Stimulated activated CD4-positive, alpha-beta T cell treated with anti-CD3 and anti-CD28 coated beads, Interleukin-1b, Interleukin-23, amount 100 ng/mL, for 24 hours (primary cell): ENCODE measurements at places on chromosomes 1 and 21.

DNA sequence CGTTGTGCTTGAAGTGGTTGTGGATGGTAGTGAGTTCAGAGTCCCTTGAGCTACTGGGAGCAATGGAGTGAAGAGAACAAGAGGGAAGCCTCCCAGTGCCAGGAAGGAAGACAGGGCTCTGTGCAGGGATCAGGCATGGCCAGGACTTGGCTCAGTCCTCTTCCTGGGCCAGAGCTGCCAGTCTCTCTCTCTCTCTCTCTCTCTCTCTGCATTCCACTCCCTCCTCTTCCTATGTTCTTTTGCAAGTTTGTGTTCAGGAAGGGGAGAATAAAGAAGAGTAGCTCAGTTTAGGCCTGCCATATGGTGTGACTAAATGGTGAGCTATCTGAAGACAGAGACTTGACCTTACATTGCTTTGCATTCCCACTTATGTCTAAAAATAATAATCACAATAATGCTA is 20.5 kb upstream of the RPTN start:
- no peak for DNase-seq

DNA sequence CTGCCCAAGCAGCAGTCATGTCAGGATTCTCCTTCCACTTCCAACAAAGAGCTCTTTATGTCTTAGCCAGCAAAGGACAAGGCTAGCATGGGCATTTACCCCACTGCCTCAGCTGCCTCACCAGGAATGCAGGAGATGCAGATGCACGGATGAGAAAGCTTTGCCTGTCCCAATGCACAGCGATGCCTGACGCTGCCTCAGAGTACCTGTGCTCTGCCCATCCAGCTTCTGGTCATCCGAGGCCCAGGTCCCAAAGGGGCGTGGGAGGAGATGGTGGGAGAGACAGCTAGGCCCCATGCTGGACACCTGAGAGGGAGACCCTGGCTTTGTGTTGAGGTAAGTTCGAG is 59.0 kb downstream of the IRF2BP2 start:
- DNase-seq = no peak

- no peak for DNase-seq
Measured at GRCh38 chr21:38741950-38742256, 63.8 kb upstream of the ETS2 start.

GRCh38 chr1:44672254-44672955 is 1.9 kb downstream of the TMEM53 start:
- DNase-seq = no peak

GRCh38 chr1:57072401-57073110 is 106.7 kb upstream of the C8B start:
- no peak for DNase-seq

DNA sequence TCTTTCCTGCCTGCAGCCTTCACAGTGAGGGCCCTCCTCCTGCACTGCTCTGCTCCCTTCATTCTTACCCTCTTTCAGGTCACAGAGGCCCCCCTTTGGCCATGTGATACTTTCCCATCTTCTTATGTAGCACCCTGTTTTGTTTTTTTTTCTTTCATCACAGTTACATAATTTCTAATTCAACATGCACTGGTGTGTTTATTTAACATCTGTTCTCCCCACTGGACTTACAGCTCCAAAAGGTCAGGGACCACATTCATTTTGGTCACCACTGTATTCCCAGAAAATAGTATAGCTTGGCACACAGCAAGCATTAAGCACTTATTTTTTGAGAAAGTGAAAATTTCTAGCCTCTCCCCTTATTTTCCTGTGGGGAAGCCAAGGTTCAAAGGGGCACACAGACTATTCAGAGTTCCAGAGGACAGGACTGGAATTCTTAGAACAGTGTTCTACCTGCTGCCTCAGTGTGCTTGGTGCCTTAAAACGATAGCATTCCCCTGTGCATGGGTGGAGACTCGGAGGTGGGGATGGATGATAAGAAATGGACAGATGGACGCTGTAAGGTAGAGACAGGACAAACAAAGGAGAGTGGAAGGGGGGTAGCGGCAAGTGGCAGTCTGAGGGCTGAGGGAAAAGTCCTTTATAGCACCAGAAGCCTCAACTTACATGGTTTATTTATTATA is 5.3 kb downstream of the DENND2D start:
- no peak for DNase-seq

GRCh38 chr1:166197141-166197540 is 30.3 kb upstream of the FAM78B start:
- DNase-seq = no peak

GRCh38 chr1:19921310-19921709 is 2.1 kb downstream of the PLA2G2E start:
- no peak for DNase-seq

DNA sequence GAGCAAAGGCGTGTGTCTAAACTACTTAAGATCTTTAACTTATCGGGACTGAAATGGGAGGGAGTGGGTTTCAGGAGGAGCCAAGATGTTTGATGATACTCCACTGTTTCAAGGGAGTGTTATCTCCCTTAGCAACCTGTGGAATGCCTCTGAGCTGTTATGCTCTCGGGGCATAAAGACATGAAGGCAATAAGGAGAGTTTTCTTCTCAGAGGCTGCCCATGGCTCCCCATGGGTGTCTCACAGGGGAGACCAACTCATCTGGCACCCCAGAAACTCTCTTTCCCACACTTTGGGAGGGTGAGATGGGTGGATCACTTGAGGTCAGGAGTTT is 130.0 kb downstream of the LIPI start:
- no peak for DNase-seq

DNA sequence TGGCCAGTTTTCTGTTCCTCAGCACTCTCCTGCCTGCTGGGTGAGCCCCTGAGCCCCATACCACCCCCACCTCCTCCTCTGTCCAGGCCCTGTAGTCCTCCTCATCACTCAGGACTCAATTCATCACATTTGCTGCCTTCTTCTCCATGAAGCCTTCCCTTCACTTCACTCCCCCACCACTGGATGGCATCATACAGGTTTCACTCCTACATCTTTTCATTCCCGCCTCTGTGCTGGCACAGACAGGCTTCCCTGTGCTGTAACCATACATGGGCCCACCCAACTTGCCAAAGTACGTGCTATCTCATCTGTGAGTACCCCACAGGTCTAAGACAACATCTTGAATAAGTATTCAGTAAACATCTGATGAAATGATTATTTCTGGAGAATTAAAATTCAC is 56.9 kb downstream of the SLC45A1 start:
- DNase-seq = no peak

DNA sequence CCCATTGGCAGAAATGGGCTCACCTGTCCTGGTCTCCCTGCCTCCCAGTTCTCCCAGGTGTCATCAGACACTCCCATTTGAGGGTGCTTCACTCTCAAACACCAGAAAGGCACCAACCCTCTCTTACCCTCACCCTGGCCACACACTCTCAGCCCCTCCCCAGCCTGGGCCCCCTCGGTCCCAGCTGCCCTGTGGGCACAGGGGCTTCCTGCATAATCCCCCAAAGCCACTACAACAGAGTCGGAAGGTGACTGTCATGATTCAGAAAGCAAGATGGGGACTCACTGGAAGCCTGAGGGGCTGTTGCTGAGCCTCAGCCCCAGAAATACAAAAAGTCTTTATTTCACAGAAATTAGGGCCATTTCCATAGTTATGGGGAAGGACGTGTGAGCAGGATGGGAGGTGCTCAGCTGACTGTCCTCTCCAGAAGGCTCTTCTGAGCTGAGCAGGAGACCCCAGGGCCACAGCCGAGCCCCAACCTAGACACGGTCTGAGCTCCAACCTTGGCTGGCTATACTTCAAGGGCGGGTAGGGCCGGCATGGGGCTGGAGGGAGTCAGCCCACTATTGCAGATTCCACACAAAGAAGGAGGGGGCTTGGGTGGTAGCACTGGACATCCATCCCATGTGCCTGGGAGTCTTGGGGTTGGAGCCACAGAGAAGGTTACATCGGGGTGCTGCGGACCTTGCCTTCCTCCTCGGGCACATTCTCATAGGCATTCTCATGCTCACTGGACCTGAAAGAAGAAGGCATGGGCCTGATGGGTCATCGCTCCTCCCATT is 6.3 kb downstream of the PDZK1IP1 start:
- no peak for DNase-seq

- DNase-seq = no peak
Measured at GRCh38 chr1:22739648-22740385, 29.2 kb downstream of the EPHB2 start.

DNA sequence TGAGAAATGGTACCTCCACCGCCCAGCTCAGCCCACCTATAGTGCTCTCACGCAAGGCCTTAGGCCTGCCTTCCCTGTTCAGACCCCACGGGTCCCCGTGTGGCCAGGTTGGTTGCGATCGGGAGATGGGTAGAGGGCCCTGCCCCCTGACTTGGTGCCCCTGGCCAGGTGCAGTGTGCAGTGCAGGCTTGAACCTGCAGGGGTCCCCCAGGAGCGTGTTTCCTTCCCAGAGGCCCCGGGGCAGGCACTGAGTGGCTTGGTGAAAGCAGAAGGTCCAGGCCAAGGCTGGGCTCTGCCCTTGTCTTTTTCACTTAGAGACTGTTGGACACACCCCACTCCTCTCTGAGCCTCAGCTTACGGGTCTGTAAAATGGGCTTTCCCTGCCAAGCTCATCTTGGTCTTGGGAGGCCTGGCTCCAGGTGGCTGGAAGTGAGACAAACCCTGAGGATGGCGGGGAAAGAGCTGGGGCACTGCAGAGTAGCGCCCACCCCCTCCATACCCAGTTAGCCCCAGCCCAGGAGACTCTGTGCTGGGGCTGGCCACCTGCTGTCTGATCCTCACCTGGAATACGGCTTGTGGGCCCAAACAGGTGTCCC is 9.3 kb upstream of the HES5 start:
- DNase-seq = no peak

DNA sequence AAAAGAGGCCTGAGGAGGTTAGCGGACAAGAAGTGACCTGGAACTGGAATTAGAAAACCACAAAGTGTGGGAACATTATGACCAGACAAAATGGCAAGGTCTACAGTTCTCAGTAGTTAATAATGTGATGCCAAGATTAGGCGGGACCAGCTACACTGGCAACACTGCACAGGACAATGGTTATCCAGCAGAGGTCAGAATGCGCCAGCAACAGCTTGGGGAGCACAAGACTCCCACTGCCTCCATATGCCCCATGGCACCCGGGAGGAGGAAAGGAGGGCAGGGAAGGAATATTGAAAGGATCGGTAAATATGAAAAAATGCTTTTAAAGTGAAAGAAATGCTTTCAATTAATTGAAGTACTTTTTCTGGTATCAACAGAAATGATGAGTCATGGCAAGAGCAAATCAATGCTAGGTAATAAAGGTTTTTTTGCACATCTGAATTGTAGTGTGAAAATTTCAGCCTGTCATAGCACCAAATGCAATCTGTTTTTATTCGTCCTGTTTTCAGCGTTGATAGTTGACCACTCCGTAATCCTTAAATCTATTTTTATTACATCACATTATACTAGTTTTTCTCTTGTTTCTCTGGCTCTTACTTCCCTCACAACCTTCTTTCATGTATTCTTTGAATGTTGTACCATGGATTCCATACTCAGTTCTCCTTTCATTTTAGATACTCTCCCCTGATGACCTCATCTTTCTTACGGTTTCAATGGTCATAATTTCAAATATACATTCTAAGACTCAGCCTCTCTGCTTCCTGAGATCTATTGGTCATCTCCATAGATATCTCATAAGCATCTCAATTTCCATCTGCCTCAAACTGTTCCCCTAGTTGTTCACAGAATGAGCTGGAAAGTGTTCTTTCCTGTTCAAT is 30.7 kb downstream of the VCAM1 start:
- DNase-seq = no peak

DNA sequence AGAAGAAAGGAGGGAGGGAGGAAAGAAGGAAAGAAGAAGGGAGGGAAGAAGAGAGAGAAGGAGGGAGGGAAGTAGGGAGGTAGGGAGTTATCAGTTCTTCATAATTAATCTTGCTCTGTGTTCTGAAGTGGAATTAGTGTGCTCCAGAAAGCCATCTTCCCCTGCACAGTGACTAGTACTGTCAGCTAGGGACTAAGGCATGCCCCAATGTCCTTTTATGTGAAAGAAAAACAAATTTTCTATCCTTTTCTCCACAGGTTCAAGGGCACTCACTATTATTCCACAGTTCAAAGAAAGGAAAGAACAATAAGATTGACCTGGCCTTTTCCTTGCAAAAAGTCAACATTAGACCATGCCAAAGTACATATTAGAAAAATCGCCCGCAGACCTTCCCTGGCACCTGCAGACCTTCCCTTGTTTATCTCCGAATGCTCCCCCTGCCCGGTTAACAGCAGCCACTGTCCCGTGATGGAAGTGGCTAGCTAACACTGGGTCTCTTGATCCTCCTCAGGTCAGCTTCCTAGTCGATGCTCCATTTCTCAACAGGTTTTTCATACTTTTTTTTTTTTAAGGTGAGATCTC is 107.2 kb upstream of the EDEM3 start:
- DNase-seq = no peak

DNA sequence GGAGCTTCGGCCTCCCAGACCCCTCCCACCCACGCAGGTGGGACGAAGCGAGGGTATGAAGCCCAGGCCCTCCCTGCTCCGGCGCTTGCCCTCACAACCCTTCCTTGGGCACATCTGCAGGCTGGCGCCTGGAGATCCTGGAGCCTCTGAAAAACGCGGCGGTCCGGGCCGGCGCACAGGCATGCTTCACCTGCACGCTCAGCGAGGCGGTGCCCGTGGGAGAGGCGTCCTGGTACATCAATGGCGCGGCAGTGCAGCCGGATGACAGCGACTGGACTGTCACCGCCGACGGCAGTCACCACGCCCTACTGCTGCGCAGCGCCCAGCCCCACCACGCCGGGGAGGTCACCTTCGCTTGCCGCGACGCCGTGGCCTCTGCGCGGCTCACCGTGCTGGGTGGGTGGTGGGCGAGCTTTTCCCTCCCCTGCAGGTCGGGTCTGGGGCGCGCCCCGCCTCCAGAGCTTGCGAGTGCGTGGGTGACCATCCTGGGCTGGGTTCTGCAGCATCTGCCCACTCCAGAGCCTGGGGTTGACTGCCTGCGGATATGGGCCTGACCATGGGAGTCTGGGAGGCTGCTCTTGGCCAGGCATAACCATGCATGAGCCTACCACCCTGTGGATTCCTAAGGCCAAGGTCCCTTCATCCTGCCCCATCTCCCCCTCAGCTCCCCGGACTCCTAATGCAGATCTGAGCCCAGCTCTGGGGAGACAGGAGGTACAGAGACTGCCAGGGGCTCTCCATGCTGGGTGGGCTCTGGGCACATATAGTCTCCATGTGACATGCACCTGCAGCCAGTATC is 89.8 kb downstream of the TRIM11 start:
- no peak for DNase-seq

GRCh38 chr1:181469829-181470228 is 13.5 kb upstream of the CACNA1E start:
- no peak for DNase-seq

- no peak for DNase-seq
Measured at GRCh38 chr1:245771511-245772281, 616.9 kb downstream of the KIF26B start.

DNA sequence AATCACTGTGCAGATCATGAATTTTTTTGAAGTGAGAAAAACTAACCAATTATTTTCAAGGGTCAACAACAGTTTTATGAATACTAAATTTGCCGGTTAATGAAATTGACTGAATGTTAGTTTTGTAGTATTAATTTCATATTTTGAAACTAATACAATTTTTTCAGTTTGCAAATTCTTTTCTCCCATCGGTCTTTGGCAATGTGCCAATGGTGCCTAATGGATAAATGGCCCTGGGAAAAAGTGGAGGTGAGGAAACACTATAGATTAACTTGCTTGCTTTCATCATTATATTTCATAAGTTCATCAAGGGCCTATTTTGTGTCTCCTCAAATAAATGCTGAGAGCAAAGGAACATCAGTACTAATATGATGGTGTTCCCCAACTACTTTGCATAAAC is 4.1 kb downstream of the C1orf141 start:
- no peak for DNase-seq
